Anterior cingulate cortex (tissue), 58 donors: ENCODE measurements at places on chromosomes 4 and X.
A peak's percentile ranks its signal among the peaks of the same experiment; 100 is the strongest.

GRCh38 chr4:25870081-25870480, 7.3 kb upstream of the SEL1L3 start:
- no peak for DNase-seq

- DNase-seq = no peak
These were observed 41.9 kb downstream of the AFAP1 start for GRCh38 chr4:7897811-7898210.

DNA sequence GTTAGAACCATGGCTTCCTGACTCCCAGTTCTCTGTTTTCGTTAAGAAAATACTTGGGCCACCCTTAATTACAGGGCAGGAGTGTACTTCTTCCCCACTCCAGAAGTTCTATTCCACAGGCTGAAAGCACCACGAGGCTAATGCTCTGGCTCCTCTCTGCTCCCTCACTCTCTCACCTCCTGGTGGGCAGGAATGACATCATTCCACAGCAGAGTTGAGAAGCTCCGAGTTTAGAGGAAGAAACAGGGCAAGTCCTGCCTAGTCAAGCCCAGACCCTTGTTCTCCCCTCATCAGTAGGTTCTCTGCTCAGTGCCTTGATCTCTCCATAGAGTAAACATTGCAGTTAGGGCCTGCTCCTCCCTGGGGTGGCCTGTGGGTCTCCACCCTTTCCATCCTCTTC, 343.8 kb upstream of the CLNK start:
- no peak for DNase-seq

GRCh38 chr4:153486281-153487151, 20.4 kb downstream of the TMEM131L start:
- DNase-seq = no peak

DNA sequence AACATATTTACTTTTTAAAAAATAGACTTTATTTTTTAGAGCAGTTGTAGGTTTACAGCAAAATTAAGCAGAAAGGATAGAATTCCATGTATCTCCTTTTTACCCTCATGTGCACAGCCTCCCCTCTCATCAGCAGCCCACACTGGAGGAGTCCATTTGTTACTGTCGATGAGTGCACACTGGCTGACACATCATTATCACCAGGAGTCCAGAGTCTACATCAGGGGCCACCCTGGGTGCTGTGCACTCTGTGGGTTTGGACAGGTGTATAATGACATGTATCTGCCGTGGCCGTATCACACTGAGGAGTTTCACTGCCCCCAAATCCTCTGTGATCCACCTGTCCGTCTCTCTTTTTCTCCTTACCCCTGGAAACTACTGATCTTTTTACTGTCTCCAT, 26.3 kb downstream of the TBC1D14 start:
- DNase-seq = no peak

DNA sequence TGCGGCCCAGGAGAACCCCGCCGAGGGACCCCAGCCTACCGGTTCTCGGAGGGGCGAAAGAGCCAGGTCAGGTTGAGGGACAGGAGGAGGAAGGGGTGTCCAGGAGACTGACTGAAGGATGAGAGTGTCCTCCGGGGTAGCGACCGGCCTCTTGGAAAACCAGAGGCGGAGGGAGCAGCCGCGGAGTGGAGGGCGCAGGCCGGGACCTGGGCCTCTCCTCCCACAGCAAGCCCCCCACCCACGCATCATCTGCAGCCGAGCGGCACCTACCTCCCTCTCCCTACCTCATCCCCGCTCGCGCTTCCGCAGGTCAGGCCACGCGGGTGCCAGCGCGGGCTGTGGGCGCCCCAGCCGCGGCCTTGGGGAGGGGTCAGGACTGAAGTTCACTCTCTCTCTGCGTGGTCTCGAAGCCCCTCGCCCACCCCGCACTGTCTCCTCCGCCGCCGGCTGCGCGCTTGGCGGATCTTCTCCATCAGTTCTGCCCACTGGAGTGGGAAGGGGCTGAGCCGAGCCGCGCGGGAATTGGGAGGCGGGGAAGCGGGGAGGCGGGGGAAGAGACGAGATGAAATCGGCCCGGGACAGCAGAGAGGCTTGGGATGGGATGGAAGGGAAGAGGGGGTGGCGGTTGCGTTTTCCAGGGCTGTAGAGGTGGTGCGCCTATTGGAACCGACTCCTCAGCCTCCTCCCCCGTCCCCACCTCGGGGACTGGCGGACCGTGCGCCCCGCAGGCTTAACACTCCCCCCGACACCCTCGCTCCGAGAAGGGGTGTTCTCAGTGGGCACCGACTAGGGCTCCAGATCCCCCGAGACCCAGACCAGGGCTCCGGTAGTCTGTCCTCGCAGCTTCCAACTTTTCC, 1.8 kb downstream of the NLGN4X start:
- DNase-seq = no peak

DNA sequence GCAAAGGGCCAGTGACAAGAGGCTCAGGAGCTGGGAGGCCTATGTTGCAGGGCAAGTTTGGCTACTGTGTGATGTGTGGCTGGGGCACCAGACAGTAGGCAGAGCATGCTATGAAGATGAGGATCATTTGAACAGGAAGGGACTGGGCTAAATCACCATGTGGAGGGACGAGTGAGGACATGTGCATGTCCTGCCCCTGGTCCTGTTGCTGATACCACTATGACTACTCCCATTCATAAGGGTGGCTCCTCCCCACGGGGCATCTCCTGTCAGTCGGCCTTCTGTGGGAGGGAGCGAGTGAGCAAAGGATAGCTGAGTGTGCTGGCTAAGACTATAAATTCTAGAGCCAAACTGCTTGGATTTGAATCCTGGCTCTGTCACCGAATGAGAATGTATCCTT, 139.2 kb downstream of the TMEM164 start:
- no peak for DNase-seq

- peak; percentile 12 for DNase-seq
These were observed 43.5 kb upstream of the SERTM2 start for GRCh38 chrX:111467896-111468295.

DNA sequence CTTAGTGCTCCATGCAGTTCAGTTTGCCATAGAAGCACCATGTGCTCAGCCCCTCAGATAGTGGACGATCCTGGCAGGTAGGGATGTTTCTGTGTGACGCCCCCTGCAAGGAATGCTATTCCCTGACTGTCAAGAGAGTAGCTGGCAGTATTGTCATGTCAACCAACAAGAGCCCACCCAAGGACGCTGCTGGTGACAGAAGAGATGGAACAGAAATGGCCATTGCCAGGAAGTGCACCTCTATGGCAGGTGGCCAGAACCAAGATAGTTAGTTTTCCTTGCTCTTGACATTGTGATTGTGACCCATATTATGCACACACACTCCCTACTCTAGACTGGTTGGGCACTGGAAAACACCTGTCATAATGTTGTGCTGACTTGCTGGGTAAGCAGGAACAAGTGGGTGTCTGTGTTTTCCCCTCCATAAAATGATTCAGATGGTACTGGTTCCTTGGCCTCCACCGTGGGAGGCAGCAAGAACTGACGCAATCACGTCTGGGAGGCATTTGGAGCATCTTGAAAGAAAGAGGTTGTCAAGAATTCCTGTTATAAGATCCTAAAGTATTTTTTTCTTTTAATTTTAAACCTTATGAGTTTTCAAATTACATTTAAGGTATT, 507.9 kb downstream of the MID1IP1 start:
- no peak for DNase-seq

DNA sequence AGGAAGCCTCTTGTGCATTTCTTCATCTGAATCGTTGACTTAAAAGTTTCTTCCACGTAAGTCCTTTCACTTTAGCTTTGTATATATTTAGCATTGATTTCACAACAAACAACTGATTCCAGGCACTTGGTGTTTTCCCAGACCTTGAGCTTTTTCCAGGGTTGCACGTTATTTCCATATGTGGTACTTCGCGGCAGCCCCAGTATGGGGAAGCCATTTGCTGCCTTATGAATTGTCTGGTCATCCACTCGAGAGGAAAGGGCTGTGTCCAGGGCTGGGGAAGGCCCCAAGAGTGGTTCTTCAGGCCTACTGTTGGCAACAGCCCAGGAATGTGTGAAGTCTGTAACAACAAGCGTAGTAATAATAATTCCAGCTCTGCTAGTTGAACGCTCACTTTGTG, 2.8 kb upstream of the TLR8 start:
- DNase-seq = no peak

DNA sequence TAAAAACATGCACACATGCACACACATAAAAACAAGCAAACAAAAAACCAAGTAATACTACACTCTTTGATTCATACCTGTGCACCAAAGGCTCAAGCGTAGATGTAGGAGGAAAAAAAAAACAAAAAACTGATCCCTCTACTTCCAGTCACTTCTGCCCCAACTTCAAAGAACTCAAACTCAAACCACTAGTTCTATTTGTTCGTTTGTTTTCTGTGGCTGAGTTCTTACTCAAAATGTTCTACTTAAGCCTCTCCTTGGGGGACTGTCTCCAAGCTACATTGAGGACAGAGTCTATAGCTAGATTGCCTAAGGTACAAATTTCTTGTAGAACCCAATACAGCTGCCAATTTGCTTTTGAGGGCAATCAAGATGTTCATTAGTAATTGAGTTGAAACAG, 171.0 kb upstream of the ATOH1 start:
- DNase-seq = no peak

GRCh38 chr4:67393699-67394281, 151.5 kb downstream of the CENPC start:
- no peak for DNase-seq

DNA sequence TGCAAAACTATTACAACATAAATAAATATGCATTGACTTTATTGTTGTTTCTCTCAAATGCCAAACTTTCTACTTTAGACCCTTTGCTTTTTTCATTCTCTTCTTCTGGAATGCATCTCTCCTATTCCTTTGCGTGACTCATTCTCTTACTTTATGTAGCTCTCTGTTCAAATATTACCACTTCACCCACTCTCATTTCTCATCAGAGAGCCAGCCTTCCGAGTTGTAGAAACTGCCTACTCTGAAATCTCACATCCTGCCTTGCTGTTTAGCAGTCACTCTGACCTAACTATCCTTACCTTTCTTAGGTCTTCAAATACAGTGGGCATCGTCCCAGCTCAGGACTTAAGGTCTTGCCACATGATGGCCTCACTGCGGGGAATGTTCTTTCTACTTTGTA, 143.5 kb downstream of the GALNTL6 start:
- no peak for DNase-seq

DNA sequence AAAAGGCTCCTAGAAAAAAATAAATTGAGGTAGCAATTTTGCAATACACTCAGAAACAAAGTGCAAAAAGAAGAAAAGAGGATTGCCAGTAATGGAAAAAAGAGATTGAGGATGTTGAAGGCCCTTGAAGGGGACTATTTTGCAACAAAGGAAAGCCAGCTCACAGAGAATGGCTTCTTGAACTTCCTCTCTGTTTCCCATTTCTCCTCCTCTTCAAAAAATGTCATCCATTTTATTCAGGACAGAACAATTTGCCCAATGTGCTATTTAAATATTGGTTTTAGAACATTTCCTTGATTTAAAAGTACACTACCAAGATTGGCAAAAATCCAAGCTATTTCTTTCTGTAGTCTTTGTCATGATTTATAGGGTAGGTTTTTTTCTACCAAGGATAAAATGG, 60.2 kb downstream of the GASK1B start:
- DNase-seq = no peak

- no peak for DNase-seq
These were observed 90.5 kb downstream of the STOX2 start for GRCh38 chr4:183995570-183995969.
